ENCODE measurements at places on chromosomes 12 and 14.

DNA sequence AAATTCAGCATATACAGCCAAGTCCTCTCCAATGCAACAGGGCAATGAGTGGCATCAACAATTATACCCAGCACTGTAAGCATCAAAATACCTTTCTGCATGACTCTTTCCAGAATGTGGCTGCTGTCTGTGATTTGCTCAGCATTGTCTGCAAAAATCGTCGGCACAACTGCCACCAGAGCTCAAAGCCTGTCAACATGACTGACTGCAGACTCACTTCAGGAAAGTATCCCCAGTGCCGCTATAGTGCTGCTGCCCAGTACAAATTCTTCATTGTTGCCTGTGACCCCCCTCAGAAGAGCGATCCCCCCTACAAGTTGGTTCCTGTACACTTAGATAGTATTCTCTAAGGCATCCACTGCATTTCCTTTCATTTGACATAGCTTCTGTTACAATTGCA is 735 bp downstream of the RNASE6 start:
- DNase-seq = no peak

- peak; percentile 58 for DNase-seq
Observed at GRCh38 chr14:53217316-53217994, 64.3 kb upstream of the DDHD1 start.

DNA sequence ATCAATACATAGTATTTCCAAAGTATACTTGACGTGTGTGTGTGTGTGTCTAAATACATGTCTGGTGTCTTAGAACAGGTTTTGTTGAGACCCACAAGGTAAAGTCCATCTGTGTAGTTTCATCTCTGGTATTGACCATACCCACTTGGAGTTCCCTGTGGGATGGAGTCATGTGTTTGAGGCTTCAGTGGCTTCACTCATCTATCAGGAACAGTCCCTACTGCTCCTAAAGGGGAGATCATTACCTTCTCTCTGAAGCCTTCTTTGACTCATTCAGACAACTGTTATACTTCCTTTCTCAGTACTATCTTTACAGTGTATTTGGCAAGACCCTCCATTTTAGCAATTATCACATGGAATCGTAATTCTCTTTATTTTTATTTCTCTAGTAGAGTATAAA is 14.2 kb downstream of the RAB21 start:
- DNase-seq = no peak

DNA sequence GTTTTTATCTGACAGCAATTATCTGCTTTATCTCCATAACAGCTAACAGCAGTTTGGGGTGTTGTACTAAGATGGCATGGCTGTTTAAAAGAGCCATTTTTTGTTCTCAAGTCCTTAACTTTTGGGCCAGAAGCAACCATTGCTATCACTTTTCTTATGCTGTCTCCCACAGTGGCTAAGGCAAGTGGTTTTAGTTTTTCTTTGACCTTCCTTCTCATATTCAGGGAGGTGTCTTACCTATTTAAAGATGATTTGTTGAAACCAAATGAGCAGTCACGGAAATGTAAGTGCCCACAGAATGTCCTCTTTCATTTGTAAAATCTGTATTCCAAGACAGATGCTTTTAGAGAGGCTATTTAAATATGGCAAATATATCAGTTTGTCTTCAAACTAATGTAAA is 96.8 kb upstream of the USP15 start:
- no peak for DNase-seq

GRCh38 chr12:4148418-4149056 is 125.0 kb upstream of the CCND2 start:
- DNase-seq = peak; percentile 83

- DNase-seq = no peak
Observed at GRCh38 chr12:49244176-49244575, 20.7 kb upstream of the TUBA1C start.

GRCh38 chr12:64010069-64010686 is 165.7 kb downstream of the SRGAP1 start:
- no peak for DNase-seq

- DNase-seq = no peak
Observed at GRCh38 chr12:26700430-26700829, 132.6 kb downstream of the ITPR2 start.

- no peak for DNase-seq
Observed at GRCh38 chr14:105993814-105994213, 467.4 kb downstream of the TMEM121 start.

DNA sequence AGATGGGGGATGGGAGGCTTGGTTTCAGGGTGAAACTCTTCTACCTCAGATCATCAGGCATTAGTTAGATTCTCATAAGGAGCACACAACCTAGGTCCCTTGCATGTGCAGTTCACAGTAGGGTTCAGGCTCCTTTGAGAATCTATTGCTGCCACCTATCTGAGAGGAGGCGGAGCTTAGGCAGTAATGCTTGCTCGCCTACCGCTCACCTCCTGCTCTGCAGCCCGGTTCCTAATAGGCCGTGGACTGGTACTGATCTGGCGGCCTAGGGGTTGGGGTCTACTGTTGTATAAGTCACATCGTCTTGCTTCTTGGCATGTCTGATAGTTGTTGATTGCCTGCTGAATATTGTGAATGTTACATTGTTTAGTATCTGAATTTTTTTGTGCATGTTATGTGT is 12.2 kb downstream of the SCYL2 start:
- no peak for DNase-seq

GRCh38 chr12:49133014-49133413 is 1.8 kb upstream of the TUBA1B start:
- DNase-seq = no peak

- DNase-seq = no peak
Observed at GRCh38 chr12:91588874-91589454, 406.3 kb upstream of the DCN start.

- DNase-seq = no peak
Observed at GRCh38 chr14:51444353-51445000, 204.4 kb downstream of the TMX1 start.

All from CD4-positive, alpha-beta T cell treated with Interleukin-15 for 4 hours (primary cell).